ENCODE measurements at places on chromosomes 16 and 17. TPM values are rescaled to one million over a fixed set of nuclear protein-coding genes. Genes with fewer than 3 reads are reported as not detected.

The LGALS9B gene
- 0.83 TPM for total RNA-seq

The KRTAP3-1 gene
- total RNA-seq, result not detected

The HBA1 gene
- total RNA-seq, result 627 TPM

The DECR2 gene
- 5.2 TPM for total RNA-seq

The OR3A3 gene
- total RNA-seq, result 0.63 TPM

The SLFN12 gene
- 27.4 TPM for total RNA-seq

- DNase-seq, result no peak
Observed at GRCh38 chr17:64056269-64057005, 36.0 kb upstream of the ICAM2 start.

- peak; percentile 48 for DNase-seq
Observed at GRCh38 chr17:17725011-17725751, 43.9 kb downstream of the RAI1 start.

DNA sequence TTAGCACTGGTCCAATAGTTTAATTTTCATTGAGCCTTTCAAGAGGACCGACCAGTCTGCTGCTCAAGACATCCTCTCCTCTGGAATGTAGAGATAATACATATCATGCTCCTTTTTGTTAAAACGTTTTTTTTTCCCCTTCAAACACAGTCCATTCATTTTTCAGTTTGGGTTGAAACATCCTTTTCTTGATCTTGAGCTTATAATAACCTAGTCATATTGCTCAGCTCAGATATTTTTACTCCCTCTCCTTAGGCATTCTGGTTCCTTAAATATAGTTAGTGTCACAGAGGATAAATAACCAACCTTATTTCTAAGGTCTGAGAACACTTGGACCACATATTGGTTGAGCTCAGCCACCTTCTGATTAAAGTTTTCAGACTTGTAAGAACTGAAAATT is 12.8 kb downstream of the ANKRD40CL start:
- DNase-seq, result no peak

DNA sequence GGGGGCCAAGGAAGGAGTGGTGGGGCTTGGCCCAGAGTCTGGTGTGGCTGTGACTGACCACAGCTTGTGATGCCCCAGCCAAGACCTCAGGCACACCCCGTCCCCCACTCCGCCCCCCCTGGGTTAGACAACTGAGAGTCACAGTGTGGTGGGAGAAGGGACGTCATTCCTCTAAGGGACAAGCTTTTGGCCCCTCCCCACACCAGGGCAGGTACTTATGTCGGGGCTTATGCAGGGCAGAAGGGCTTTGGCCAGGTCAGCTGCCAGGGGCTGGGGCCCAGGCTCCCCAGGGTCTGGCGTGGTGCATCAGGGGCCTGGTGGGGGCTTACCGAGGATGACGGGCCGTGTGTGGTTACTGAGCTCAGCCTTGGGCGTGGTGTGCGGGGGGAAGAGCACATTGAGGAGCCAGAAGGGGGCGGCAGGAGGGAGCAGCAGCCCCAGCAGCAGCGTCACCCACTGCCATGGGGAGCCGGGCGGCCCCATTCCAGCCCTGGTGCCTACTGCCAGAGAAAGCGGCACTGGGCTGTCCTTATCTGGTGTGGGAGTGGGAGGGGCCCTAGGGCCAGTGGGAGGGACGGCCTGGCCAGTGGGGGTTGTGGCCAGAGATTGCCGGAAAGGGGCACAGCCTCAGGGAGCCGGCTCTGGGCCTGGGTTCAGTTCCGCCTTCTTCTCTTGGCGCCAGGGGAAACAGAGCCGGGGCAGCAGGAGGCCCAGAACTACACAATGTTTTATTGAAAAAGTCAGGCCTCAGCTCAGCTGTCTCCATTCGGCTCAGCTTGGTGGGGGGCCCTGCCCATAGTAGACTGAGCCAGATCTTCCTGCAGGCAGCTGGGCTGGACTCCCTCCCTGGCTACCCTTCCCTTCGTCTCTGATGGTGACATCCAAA is at the start of gene LCAT:
TSS of gene LCAT (minus strand) at position 502 of the 886 bp plus-strand sequence. CDS start at position 483, 19 bp downstream.
- DNase-seq, result peak; percentile 59

DNA sequence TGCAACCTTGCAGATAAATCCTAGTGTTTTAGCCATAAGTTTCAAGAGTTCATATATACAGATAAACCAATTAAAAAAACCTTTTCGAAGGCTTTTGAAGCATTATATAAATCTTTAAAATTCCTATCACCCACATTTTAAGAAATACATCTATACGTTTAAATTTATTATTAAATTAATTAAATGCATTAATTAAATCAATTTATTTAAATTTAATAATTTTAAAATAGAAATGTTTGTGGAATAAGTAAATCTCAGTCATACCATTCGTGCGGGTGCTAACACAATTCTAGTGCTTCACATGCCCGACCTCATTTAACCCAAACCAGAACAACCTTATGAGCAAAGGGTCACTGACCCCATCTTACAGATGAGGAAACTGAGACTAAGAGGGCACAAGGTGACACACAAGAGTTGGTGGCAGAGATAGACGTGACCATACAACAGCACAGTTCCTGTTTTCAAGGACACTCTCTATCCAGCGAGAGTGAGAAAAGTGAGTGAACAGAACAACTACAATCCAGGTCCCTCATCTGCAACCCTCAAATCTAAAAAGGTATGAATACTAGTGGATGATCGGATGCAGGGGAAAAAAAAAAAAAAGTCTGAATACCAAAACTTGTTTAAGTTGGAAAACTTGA is 1.4 kb downstream of the NSMCE1 start:
- no peak for DNase-seq

DNA sequence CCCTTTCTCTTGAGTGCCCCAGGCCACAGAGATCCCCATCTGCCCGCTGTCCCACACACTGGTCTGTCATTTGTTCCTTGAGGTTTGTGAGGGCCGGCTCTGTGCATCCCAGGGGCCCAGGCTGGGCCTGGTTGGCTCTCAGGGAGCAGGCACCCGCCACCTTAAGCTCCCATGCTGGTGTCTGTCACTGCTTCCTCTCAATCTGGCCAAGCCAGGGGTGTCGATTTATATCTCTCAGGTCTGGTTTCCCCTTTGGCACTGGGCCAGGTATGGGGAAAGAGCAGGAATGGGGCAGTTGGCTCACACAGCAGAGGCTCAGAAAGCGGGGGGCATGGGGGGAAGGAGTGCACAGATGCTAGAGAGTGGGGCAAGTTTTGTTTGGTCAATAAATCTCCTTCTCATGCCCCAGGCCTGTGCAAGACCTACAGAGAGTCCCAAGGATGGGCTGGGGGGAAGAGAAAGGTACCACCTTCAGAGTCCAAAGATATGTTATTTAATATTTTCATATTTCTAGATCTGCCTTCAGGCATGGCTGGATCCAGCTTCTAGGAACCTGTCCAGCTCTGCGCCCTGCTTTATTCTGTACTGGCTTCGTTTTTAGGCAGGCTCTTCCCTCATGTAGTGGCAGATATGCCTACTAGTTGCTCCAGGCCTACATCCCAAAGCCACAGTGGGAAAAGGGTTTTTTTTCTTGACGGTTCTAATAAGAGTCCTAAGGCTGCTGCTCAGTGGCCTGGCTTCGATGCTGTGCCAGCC is 34.3 kb downstream of the IL4R start:
- DNase-seq, result no peak

DNA sequence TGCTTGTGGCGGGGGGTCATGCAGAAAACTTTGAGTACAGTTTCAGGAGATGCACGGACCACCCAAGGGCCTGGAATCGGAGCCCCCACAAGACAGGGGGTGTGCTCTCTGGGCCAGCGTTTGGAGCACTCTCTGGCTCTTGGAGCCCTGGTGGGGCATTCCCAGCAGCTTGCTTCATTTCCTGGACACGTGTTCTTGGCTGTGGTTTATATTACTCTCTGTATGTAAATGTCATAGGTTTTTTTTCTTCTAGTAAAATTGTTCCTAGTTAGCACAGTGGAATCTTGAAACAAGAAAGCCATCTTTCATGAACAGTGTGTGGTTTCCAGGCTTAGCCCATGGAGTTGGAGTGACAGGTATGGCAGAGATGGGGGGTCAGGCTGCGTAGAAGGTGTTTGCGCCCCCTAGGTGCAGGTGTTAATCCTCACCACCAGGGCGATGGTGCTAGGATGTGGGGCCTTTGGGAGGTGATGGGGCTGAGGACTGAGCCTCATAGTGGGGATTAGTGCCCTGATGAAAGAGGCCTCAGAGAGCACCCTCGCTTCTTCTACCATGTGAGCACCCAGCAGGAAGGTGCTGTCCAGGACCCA is 79.8 kb downstream of the JPH3 start:
- no peak for DNase-seq

- DNase-seq, result no peak
Observed at GRCh38 chr17:80640366-80641084, 95.9 kb downstream of the RPTOR start.

- peak; percentile 91 for DNase-seq
Observed at GRCh38 chr16:85395207-85395912, 217.8 kb upstream of the GSE1 start.

DNA sequence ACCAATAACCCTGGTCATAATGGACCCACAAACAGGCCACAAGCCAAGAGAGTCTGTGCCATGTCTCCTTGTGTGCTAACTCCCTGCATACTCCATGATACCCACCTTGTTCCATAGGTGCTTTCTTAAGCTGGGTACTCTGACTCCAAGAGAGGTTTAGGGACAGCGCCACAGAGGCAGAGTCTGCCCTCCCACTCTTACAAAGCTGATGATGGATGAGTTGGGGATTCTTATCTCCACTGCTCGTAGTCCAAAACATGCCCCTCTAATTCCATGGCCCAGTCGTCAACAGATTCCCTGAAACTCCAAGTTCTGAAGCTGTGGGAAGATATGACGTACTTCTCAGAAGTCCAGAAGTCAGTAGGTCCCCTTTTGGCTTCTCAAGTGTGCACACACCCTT is 184.4 kb upstream of the CCL2 start:
- DNase-seq, result no peak

DNA sequence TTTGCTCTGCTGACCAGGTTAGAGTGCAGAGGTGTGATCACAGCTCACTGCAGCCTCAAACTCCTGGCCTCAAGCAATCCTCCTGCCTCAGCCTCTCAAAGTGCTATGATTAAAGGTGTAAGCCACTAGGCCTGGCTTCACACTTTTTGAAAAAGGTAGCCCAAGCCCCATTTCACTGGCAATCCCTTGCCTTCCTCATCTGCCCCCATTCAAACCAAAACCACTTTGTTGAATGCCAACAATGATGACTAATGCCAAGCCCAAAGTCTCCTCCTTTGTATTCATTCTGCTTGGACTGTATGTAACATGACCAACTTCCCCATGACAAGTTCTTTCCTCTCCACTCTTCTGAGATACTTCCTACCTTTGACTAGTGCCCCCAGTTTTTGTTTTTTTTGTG is 33.1 kb downstream of the N4BP1 start:
- DNase-seq, result no peak

DNA sequence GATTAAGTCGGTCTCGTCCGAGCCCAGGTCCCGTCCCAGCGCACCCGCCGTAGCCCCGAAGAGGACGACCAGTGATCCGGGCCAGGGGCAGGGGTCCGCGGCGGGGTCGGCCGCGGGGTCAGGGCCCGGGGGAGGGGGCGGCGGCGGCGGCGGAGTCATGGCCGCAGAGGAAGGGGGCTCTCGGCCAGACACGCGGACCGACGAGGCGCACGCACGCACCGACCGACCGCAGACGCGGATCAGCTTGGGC is at the start of gene ESRP2:
TSS of gene ESRP2 (minus strand) at position 241 of the 250 bp plus-strand sequence. CDS start at position 159, 82 bp downstream.
- DNase-seq, result no peak

GRCh38 chr17:72879877-72880276 is 212.6 kb downstream of the SLC39A11 start:
- no peak for DNase-seq

GRCh38 chr17:57115916-57116315 is 30.9 kb downstream of the AKAP1 start:
- no peak for DNase-seq

GRCh38 chr17:27442702-27443101 is 13.5 kb upstream of the KSR1 start:
- DNase-seq, result no peak

GRCh38 chr17:65163990-65164495 is 26.9 kb downstream of the RGS9 start:
- no peak for DNase-seq

DNA sequence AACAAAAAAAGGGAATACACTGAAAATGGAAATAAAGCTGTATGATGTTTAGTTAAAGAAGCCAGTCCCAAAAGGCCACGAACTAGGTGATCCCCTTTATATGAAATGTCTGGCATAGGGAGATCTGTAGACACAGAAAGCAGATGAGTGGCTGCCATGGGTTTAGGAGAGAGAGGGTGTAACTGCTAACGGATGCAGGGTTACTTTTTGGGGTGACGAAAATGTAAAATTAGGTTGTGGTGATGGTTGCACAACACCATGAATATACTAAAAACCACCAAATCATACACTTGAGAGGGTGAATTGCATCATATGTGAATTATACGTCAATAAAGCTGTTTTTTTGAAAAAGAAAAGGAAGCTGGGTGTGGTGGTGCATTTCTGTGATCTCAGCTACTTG is 99.6 kb downstream of the ADCY9 start:
- DNase-seq, result no peak

DNA sequence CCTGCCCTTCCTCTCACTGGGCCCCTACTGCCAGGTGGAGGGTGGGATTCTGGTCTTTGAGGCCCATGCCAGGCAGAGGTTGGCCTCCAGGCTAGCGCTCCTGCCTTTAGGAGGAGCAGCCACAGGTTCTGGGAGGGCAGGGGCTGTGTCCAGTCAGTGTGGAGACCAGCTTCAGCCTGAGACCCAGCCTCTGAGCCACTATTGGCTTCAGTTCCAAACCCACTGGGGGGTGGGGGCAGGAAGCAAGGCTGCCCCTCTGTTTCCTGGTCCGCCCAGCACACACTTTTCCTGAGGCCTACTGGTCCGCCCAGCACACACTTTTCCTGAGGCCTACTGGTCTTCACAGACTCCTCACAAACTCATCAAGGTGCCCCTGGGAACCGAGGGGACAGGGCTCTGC is 16.4 kb downstream of the SLC5A10 start:
- DNase-seq, result no peak

DNA sequence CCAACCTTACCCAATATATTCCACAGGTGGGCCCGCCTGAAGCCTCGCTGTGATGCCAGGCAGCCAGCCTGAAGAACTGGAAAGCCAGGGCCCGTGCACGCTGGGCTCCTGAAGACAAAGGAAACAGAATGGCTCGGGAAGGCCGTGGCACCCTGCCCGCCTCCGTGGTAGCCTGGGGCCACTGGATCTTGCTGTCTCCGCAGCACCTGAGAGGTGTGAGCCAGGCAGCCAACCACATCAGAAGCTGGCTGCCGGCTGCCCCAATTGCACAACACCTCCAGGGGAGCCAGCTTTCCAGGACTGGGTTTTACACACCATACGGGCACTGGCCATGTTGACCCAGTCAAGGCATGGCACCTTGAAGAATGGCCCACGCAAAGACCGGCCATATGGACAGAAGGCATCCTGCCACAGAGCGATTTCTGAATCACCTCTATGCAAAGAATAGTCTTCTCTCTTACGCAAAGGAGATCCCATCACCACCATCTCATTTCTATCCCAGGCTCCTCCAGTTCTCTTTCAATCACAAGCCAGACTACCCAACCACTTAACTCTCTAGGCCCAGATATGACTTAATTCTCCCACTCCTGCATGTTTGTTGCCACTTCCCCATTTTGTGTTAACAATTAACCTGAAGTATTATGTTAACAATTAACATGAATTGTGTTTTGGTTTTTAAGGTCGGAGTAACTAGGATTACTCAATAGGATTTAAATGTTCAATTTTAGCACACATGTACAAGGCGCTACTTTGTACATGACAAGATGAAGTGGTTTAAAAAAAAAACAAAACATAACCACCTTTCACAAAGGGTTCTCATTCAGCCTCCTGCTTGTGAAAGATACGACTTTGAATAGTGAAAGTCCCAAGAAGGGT is 32.1 kb downstream of the ZFHX3 start:
- DNase-seq, result peak; percentile 80

GRCh38 chr17:67575325-67575724 is 142.4 kb upstream of the NOL11 start:
- peak; percentile 23 for DNase-seq

All from lung (tissue), 17 donors.